ENCODE measurements at places on chromosomes 16 and 17. TPM values are rescaled to one million over a fixed set of nuclear protein-coding genes. Genes with fewer than 3 reads are reported as not detected.

DNA sequence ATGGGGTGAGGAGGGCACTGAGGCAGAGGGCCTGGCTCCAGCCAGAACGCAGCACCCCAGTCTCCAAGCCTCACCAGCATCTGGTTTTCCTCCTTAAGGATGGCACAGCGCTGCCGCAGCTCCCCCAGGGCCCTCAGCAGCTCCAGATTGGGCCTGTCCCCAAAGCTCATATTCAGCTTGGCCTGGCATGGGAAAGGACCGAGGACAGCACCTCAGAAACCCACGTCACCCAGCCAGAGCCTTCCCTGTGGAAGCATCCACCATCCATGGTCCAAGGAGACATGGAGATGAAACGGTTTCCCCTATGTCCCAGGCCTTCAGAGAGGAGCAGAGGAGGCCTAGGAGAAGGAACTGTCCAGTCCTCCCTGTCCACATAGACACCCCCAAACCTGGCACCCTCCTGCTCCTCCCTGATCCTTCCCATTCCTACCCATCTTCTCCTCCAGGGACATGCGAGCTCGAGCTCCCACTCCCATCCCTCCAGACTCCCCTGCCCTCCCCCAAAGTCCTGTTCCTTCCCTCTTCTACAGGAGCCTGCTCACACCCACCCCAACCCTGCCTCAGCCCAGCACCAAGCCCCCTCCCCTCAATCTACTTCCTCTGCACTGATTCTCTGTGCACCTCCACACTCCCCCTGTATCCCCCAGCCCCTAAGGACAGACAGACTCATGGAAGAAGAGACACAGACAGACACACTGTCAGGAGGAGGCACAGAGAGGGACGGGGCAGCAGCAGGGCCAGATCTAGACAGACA is 1.8 kb downstream of the TSPOAP1 start:
- DNase-seq: no peak

DNA sequence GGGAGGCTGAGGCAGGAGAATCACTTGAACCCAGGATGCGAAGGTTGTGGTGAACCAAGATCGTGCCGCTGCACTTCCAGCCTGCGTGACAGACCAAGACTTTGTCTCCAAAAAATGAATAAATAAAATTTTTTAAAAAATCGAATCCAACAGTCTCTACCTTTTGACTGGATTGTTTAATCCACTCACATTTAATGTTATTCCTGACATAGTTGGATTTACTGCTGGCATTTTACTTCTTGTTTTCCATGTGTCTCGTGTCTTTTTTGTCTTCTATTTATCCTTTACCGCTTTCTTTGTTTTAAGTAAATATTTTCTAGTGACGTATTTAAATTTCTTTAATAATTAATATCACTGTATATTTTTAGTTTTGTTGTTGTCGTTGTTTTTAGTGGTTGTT is 5.4 kb upstream of the CES4A start:
- DNase-seq: no peak

TM4SF5 gene
- not detected for total RNA-seq

SYNGR3 gene
- total RNA-seq: 1.8 TPM

- no peak for DNase-seq
Measured at GRCh38 chr17:63423251-63423950, 22.7 kb downstream of the CYB561 start.

All from cardiac septum (tissue), 1 donor.